Activated CD4-positive, alpha-beta T cell treated with anti-CD3 and anti-CD28 coated beads, Interleukin-10, Interleukin-2, amounts not matched to agents 100 ng/mL and 50 ng/mL, durations not matched to agents 16 hours and 8 hours (primary cell): ENCODE measurements at places on chromosomes 12 and 14.

- DNase-seq = no peak
Observed at GRCh38 chr14:32129124-32129523, 52.0 kb downstream of the ARHGAP5 start.

GRCh38 chr14:93702946-93703345, 85.3 kb downstream of the PRIMA1 start:
- no peak for DNase-seq

GRCh38 chr12:2324387-2324786, 271.6 kb downstream of the CACNA1C start:
- no peak for DNase-seq

GRCh38 chr12:40106655-40107054, 774 bp upstream of the SLC2A13 start:
- DNase-seq = no peak

DNA sequence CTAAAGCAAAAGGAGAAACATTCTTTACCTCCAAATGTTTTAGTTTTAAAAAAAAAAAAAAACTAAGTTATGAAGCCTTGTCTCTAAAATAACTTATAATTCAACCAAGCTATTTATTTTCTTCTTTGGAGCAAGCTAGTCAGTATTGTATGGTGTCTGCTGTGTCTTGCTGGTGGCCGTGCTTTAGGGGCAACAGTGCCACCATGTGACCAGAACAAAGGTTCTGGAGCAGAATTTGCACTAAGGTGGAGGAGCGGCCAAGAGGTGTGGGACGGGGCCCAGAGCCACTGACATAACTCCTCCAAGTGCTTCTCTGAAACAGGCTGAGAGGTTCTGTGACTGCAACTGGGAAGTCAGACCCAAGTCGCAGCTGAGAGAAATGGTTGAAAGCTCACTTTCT, 4.5 kb downstream of the FICD start:
- peak; percentile 17 for DNase-seq

- DNase-seq = no peak
Observed at GRCh38 chr12:4311776-4312175, 9.2 kb upstream of the TIGAR start.

GRCh38 chr12:107066691-107067090, 26.7 kb downstream of the CRY1 start:
- no peak for DNase-seq

DNA sequence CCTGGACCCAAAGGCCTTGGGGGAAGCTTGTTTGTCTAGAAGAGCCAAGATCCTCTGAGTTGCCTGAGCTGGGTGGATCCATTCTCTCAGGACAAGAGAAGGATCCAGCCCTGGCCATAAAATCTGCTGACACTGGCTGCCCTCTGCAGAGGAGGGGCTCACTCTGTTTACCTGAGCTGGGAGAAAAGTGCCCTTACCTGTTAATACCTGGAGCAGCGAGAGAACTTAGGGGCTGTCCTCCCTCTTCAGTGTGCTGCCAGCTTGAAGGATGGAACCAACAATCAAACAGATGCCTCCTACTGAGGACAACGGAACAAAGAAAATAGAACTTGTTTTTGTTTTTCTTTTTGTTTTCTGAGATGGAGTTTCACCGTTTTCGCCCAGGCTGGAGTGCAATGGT, 7.3 kb upstream of the KRT7 start:
- no peak for DNase-seq

DNA sequence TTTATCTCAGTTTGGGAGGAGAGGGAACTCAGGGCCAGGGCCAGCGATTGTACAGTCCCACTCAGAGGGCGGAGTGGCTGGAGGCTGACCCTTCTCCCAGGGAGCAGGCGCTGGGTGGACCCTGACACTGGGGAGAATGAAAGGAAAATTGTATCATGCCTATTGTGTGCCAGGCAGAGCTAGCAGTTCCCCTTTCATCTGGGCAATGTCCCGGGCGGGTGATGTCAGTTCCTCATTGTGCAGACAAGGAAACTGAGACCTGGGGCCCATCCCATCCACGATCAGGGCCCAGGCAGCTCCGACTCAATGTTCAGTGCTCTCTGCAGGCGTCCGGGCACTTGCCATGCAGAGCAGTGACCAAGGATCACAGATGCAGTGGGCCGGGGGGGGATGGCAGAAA, 101.9 kb upstream of the RTL1 start:
- DNase-seq = no peak

GRCh38 chr14:78863143-78863542, 693.0 kb downstream of the NRXN3 start:
- peak; percentile 16 for DNase-seq

- DNase-seq = no peak
Observed at GRCh38 chr12:49512546-49512945, 26.3 kb upstream of the KCNH3 start.

GRCh38 chr14:31897581-31898186, 179.4 kb upstream of the ARHGAP5 start:
- DNase-seq = no peak

- DNase-seq = peak; percentile 75
Observed at GRCh38 chr14:105292826-105293711, 7.7 kb downstream of the BRF1 start.

GRCh38 chr12:90280033-90280432, 571.4 kb upstream of the ATP2B1 start:
- DNase-seq = peak; percentile 17

DNA sequence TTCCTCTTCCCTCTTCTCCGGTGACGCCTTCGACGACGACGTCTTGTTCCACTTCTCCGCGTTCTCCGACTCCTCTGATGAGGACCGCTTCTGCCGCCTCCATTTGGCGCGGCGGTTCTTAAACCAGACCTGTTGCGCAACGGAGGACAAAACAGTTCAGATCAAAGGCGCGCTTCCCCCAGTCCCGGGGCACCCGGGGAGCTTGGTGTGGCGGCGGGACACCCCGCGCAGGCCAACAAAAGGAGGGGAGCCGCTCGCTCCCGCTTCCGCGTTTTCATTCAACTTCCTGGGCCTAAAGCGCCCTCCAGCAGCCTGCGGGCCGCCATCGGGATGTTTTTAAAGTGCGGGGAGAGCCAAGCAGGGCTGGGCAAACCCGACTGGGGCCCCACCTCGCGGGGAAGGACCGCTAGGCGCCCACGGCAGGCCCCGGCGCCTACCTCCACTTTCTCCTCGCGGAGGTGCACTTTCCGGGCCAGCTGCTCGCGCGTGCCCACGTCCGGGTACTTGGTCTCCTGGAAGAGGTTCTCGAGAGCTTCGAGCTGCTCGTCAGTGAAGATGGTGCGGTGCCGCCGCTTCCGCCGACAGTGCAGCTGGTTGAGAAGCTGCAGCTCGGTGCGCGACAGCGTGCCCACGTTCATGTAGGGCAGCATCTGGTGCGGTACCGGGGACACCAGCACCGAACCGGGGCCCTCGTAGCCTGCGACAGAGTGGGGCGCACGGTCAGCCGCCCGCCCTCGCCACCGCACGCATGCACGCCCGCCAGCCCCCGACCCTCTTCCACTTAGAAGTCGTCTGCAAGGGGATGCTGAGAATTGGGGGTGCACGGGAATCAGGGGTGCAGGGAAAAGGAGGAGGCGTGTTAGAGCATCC, 1.2 kb downstream of the GSC start:
- peak; percentile 38 for DNase-seq

- DNase-seq = no peak
Observed at GRCh38 chr14:24143511-24143910, 2.1 kb upstream of the EMC9 start.

GRCh38 chr12:132279184-132279889, 50.1 kb downstream of the GALNT9 start:
- no peak for DNase-seq

- DNase-seq = peak; percentile 63
Observed at GRCh38 chr14:91377700-91378652, 39.6 kb downstream of the CCDC88C start.

DNA sequence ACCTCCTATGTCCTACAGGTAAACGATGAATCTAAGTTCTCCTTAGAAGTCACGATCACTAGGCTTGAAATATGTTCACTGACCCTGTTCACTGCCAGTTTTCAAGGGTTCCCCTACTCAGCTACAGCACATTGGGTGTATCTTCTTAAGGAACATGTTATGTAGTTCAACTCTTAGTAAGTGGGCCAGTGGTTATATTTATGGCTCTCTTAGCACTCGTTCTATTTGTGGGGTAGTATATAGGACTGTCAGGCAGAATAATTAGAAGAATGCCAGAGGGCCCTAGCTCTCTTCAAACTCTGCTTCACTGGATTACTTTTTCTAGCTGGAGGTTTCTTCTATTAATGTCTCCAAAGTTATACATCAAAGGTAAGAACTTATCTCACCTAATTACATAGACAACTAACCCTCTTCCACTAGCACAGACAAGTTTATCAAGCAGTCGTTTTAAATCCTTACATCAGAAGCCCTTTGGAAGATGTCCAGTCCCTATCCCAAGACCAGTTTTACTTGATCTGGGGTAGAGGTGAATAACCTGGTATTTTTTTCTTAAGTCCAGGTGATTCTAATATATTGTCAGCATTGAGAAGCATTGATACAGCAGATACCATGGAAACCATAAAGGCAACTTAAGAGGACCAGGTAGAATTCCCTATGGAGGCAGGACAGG, 39.6 kb downstream of the ZFYVE26 start:
- DNase-seq = no peak

GRCh38 chr14:45181329-45181728, 45.6 kb downstream of the FANCM start:
- DNase-seq = no peak

- no peak for DNase-seq
Observed at GRCh38 chr12:106580671-106581508, 1.9 kb upstream of the RFX4 start.

DNA sequence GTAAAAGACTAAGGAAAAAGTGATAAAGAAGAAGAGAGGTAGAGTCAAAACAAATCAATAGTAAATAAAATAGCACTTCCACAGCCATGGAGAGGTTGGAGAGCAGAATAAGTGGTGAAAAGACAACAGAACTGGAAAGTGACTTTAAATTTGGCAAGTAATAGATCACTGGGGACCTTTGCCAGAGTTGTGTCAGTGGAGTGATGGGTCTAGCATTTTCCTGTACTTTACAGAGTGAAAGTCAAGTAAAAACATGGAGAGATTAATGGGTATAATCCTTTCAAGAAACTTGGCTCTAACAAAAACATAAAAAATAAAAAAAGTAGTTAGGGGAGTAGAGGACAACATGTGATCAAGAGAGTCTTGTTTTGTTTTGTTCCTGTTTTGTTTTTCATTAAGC, 502.2 kb upstream of the RPL10L start:
- DNase-seq = no peak

- DNase-seq = no peak
Observed at GRCh38 chr12:102023343-102023930, 38.4 kb downstream of the WASHC3 start.

- DNase-seq = no peak
Observed at GRCh38 chr12:66952668-66953067, 273.8 kb upstream of the GRIP1 start.

DNA sequence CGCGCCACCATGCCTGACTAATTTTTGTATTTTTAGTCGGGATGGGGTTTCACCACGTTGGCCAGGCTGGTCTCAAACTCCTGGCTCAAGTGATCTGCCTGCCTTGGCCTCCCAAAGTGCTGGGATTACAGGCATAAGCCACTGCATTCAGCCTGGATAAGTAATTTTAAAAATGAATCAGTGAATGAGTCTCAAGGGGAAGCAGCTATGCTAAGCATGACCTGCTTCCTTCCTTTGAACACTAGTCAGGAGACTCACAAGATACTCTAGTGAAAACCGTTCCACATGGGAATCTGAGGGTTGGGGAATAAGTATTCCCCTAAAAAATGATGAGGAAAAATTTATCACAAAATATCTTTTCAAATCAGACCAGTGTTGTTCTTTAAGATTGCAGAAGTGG, 10.7 kb upstream of the FAM234B start:
- DNase-seq = no peak

- no peak for DNase-seq
Observed at GRCh38 chr12:21370845-21371449, 1.8 kb upstream of the IAPP start.

DNA sequence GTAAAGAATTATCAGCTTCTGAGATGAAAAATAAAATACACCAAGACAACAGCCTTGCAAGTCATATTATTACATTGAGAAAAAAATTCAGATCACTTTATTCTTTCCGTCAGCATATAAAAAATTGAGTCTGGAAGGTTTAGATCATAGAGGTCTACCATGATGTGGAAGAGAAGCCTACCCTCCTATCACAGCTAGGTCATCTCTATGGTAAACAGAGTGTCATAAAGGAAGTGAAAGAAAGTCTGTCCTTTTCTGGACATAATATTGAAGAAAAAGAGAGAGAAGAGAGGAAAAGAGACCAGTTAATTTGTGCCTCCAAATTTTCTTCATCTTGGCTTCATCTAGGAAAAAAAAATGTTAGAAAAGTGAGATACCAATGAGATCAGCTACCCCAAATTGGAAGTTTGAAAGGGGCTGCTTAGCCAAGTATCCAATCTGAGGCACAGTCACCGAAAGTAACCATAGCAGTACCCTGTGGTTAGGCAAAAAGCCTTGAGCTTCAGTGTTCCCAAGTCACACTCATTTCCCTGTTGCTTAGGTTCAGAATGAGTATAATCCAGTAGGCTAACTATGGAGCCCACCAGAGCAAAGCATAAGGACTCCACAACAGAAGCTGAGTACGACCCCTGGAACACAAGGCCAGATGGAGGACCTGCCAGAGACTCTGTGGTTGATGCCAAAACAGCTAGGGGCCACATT, 38.1 kb downstream of the DUSP6 start:
- DNase-seq = no peak

DNA sequence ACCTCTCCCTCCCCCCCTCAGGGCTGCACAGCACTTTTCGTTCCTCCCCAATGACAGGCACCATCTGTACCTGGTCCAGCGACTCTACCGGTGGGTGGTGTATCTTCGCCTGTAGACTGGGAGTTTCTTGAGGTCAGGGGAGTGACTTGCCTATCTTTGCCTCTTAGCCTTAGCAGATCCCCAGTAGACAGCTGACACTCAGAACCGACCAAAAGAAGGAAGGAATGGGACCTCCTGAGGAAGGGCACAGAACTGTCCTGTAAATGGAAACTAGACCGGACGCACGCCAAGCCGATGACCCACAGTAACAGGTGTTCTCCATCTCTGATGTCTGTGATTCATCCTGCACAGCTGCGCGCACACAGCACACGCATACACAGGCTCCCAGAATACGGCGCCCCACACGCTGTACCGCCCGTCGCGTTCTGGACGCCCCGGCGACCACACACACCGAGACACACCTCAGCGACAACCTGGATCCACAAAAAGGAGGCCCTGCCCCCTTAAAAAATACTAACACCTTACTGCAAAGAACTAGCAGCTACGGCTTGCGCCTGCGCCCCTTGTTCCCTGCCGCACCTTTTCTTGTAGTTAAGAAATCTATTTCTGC, 673 bp upstream of the TTC9 start:
- peak; percentile 44 for DNase-seq
